Fibroblast of skin of left quadriceps (primary cell): ENCODE measurements at places on chromosomes 7 and 10.

DNA sequence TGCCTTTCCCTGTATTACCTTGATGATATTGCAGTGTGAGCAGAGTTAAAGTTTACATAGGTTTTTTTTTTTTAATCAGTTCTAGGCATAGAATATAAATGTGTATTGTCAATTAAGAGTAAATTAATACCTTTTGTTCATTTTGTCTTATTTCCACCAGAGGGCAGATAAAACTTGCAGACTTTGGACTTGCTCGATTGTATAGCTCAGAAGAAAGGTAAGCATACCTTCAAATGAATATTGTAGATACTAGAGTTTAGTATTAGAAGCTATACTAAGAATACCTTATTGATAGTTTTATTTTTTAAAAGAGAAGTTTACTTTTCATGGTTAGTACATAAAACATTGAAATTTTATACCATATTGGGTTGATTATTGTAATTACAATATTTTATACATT is 86.8 kb downstream of the MPLKIP start:
- DNase-seq: no peak

DNA sequence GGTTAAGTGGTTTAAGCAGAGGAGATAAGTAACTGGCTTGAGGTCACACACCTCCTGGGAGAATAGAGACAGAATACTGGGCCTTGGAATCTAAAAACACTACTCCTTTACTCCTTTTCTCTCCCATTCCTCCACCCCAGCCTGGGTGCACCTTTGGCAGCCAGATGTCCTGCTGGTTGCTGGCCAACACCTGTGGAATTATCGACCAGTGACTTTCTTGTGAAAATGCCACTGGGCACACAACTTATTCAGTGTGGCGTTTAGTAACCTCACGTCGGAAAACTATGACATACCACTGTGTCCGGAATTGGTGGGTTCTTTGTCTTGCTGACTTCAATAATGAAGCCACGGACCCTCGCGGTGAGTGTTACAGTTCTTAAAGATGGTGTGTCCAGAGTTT is 26.4 kb downstream of the RNF133 start:
- no peak for DNase-seq

DNA sequence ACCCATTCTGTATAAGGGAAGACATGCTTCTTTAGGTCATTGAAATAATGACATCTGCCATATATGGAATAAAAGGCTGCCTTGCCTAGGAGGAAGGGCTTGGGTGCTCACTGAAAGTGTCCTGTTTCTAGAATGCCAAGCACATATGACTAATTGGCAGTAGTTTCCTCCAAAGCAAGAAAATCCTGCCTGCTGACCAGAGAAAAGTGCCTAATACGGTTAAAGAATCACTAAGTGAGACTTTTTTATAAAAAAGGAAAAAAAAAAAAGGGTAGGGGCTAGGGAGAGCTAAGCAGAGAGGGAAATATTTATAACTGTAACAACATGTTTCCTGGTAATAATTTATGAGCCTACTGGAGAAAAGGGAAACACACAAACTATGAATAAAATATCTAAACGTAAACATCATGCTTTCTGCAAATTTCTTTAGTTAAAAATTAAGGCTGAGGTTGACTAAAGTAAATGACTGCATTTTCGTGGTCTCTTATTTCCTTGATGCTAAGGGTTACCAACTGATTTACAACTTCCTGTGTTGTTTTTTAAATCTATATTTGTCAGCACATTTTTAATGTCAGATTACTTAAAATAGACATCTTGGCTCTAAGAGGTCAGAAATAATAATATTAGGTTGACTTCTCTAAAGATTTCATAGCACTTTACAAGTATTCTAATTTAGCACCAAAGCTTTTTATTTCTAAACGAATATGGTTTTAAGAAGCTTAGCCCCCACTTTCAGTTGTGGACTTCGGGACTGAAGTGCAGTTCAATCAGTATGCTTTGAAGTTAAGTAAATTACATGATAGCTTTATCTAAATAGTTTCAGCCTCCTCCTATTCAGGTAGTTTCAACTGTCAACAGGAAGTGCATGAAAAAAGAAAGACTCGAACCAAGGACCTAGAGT is 89.6 kb downstream of the CABCOCO1 start:
- peak; percentile 22 for DNase-seq

DNA sequence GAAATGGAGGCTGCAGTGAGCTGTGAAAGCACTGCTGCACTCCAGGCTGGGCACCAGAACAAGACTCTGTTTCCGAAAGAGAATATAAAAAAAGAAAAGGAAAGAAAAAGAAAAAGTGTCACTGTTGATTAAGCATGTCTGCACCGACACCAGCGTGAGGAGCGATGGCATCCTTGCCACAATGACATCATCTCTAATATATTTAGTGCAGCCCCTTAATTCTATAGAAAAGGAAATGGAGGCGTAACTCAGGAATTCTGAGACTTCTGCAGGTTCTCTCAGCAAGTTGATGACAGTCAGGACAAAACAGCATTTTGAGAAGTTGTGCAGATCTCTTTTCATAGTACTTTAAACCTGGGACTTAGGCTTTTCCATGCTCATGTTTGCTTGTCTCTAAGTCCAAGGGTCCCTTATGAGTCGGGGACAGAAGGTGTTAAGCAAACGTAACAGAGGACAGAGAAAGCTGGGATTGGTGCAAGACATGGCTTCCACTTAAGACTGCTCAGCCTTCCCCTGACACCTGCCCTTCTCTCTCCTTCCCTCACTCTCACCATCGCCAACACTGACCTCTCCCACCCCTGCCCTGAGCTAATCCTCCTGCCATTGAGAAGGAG is 16.9 kb upstream of the ANKRD1 start:
- DNase-seq: no peak

GRCh38 chr10:87734987-87735827 is 75.5 kb downstream of the PAPSS2 start:
- peak; percentile 33 for DNase-seq

GRCh38 chr10:46285966-46286620 is 704 bp upstream of the ANTXRL start:
- DNase-seq: no peak

- DNase-seq: no peak
These were observed 88.6 kb downstream of the HIF1AN start for GRCh38 chr10:100624298-100624697.

- no peak for DNase-seq
These were observed 3.1 kb upstream of the ELFN1 start for GRCh38 chr7:1666823-1667565.

GRCh38 chr7:7653593-7654187 is 13.1 kb downstream of the UMAD1 start:
- no peak for DNase-seq

DNA sequence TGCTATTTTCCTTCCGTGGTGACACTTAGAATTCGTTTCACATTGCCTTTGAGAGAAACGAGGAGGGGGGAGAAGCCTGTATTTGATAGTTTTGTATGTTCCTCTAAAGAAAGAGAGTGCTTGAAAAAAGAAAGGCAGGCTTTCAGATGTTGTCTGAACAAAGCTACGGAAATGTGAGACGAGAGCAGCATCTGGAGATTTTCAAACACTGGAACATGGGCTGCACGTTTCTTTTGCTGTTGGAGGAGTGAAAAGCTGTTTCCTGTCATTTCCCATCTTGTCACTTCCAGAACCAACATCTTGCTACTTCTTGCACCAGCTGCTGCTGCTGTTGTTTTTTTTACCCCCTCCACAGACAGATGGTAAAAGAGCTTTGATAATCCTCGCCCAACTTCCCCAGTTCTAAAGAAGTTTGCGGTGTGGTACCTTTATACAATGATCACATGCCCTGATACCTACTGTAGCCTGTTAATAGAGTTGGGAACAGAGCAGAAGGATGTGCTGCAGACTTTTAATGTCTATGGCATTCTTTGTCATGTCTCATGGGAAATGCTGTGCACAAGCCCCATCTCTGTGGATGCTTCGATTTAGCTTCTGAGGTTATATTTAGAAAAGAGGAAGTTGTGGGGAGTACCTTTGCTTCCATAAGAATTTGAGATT is 408.1 kb downstream of the AUTS2 start:
- DNase-seq: no peak

DNA sequence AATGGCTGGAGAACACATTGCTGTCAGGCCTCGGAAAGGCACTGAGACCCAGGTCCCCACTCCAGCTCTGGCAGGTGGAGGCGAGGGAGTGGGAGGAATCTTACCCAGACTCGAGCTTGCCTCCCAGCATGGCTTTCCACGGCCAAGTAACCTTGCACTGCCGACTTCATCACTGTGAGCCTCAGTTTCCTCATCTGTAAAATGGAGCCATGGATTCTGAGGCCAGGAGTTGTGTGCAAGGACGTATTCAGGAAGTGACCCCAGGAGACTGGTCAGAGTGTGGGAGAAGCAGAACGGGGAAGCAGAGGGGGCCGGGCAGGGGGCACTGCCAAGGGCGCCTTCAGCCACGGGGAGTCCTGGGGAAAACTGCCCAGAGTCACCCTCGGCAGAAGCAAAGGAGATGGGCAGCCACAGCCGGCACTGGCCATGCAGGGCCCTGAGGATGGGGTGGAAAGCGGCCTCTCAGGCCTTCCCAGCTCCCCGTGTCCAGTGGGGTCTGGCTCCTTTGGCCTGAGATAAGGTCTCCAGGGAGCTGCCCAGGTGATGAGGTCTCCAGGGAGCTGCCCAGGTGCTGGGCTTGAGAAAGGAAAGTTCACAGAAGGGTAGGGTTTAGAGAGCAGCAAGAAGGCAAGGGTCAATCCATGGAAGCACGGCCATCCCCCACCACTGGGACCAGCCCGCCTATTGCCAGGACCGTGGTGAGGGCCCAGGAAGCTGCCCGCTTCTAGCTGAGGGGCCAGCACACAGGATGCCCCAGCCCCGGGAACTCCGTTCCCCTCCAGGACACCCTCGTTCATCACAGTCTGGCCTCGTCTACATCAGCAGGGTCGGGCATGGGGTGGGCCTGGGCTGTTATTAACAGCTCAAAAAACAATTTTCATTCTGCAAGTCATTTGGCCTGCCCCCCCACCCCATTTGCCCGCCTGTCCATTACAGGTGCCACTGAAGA is 34.3 kb upstream of the EN2 start:
- no peak for DNase-seq

GRCh38 chr7:120716307-120716706 is 141.6 kb downstream of the TSPAN12 start:
- DNase-seq: no peak

DNA sequence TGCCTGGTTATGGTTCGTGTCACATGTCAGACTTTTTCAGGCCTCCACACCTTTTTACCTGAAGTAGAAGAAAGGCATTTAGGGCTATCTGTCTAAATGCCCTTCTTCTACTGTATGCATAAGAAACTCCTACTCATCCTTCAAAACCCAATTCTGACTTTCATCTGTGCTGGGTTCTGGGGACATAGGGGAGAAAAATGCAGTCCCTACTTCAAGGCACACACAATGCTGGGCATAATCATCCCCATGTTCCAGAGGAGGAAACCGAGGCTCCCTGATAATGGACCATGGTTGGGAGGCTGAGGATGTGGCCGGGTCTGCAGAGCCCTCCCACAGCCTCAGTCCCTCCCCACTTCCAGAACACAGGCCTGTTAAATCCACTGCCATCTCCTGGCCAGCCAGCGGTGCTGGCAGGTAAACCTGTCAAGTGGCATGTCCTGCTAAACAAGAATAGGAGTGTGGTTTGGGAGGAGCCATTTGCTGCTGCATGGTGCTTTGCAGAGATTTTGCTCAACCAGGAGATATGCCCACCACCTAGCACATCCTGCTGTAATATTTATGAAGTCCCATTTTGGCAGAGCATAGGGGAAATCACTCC is 32.0 kb downstream of the GRID1 start:
- DNase-seq: no peak

- no peak for DNase-seq
These were observed 26.1 kb upstream of the GPAM start for GRCh38 chr10:112209684-112210131.

- no peak for DNase-seq
These were observed 82.8 kb downstream of the GPR158 start for GRCh38 chr10:25257646-25258045.

GRCh38 chr10:129941199-129942018 is 22.7 kb downstream of the EBF3 start:
- DNase-seq: no peak

GRCh38 chr10:110493832-110494426 is 3.8 kb upstream of the DUSP5 start:
- DNase-seq: no peak

DNA sequence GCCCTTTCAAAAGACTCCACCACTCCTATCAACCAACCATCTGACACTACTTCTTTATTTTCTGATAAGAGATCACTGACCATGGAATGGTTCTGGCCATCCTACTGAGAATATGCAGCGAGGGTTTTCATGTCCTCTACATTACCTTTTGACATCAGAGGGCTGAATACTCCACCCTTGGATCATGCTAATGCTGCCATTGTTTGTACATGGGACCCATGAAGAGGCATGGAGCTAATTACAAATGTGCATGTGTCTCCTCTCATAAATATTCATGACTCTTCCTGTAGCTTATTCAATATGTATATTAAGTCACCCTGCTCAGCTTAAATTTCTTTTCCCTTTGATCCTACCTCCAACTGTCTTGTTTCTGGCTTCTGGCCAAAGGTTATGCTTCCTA is 1065.8 kb upstream of the GHITM start:
- DNase-seq: no peak

- peak; percentile 63 for DNase-seq
These were observed 67.3 kb downstream of the VWA2 start for GRCh38 chr10:114306116-114306973.

DNA sequence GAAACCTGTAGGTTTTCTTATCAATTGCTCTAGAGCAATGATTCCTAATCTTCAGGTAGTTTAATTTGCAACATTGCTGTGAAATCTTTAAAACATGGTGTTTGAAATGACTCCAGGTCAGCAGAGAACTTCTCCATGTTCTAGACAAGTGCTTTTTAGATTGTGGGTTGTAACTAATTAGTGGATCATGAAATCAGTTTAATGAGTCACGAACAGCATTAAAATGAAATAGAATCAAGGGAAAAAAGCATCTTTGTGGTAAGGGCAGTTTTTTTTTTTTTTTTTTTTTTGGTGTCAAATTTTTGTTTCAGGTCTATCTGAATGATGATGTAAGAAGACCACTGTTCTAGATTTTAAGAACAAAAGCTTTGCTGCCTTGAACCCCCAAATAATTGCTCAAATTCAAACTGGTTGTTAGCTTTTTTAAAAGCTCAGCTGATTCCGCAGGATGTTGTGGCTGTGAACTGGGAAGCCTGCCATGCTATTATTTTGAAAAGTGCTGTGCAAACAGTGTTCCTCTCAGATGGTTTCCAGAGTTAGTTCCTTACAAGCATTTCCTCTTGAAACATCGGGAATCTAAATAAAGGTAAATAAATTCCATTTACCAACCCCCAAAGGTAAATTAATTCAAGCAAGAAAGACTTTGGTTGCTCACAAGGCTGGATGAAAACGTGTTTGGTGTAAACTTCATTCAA is 13.1 kb upstream of the PDK4 start:
- DNase-seq: no peak

- DNase-seq: no peak
These were observed 116.4 kb upstream of the KLF6 start for GRCh38 chr10:3901370-3901769.

GRCh38 chr7:20424500-20424899 is 93.8 kb downstream of the ITGB8 start:
- DNase-seq: no peak

- no peak for DNase-seq
These were observed 64.0 kb downstream of the INPP5A start for GRCh38 chr10:132601567-132601966.

GRCh38 chr10:124711145-124711544 is 33.0 kb downstream of the FAM53B start:
- DNase-seq: no peak

- DNase-seq: no peak
These were observed 14.7 kb downstream of the LRRC18 start for GRCh38 chr10:48924988-48925387.
